ENCODE measurements at places on chromosomes 7 and 10.

DNA sequence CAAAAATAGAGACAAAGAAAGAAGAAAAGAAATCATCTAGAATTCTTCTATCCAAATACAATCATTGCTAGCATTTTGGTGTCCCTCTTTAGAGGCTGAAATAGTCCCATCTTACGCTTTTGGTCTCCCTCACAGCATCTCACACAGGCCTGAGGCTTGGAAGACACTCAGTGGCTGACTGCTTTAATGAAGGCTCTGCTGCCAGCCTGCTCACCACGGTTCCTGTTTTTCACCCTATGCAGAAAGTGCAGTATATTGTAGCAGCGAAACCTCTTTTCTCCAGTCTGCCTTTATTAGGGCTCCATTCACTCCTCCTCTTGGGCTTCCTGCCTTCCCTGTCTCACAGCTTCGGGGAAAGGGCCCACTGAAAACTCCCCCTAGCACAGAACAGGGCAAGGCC lies 102.2 kb downstream of the JCAD start:
- DNase-seq = no peak

DNA sequence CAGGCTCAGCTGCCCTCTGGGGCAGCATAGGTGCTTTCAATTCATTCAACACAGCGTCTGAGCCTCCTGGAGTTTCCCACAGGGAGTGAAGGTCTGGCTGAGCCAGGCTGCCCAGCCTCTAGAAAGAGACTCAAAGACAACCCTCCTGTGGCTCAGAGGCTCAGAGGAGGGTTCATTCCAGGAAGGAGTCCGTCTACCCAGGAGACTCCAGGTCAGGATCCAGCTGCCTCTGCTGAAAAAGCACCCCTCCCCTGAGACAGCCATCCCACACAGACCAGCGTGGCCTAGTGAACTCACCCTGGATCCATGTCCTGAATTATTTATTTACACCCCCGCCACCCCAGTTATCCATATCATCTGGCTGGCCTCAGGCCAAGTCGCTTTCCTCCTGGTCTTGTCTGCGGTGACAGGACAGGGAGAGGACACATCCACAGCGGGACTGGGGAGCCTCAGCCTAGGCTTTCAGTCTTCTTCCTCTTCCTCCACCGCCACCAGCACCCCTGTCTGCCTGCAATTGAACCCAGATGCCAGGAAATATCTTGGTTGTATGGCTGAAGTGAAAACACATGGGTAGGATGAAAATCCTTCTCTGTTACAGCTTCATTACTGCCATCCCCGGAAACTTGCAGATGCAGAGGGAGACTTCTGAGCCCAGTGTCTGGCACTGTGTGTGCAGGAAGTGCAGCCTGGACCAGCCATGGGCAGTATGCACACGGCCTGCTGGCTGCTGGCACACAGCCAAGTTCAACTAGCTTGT lies 44.0 kb upstream of the COL13A1 start:
- DNase-seq = no peak

GRCh38 chr10:49746626-49747302 lies 15.4 kb downstream of the OGDHL start:
- no peak for DNase-seq

- DNase-seq = no peak
Observed at GRCh38 chr10:1539216-1539615, 198.1 kb downstream of the ADARB2 start.

DNA sequence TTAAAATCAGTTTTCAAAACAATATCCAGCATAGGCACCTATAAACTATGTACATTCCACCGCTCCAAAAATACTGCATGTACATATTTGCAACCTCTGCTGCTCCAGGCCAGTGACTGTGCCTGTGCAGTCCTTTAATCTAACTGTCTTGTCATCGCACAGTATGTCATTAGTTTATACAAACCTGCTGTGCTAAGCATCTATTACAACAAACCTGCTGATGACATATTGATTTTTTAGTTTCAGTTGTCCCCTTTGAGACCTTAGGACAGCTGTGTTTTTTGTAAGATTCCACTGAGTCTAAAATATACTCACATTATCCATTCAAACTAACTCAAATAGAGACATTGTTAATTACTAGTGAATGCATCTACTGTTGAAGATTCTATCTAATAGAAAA lies 33.1 kb downstream of the SEMA3C start:
- DNase-seq = no peak

DNA sequence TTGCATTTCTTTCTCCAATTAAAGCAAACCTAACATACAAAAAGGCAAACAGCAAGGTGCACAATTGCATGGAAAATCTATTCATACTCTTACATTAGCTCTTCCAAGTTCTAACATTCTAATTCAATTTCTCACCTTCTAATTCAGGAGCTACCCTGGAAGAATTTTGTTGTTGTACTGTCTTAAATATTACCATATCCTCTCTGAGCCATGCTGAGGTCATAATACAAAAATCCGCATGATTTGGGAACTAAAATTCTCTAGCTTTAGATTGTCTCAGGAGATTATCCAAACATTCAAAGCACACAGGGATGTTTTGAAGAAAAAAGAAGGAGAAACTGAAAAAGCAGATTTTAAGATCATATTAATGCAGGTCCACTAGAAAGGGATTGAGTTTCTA lies 229.9 kb downstream of the KIAA1217 start:
- no peak for DNase-seq

DNA sequence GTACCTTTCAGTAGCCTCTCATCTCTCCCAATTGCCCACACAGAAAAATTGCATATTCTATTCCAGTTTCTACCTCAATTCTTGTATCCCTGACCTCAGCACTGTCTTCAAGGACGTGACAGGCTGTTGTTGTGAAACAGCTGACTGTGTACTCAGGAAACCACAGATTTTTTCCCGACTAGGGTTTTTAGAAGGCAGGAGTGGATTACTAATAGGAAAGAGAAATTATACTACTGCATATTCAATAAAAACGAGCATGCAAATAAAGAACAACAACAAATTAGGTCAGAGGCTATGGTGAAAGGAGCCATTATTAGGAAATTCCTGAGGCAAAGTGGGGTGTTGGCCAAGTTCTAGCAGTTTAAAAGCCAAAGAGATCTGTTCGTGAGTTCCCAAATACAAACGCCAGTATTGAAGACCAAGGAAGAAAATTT lies 93.4 kb downstream of the DOCK4 start:
- DNase-seq = no peak

DNA sequence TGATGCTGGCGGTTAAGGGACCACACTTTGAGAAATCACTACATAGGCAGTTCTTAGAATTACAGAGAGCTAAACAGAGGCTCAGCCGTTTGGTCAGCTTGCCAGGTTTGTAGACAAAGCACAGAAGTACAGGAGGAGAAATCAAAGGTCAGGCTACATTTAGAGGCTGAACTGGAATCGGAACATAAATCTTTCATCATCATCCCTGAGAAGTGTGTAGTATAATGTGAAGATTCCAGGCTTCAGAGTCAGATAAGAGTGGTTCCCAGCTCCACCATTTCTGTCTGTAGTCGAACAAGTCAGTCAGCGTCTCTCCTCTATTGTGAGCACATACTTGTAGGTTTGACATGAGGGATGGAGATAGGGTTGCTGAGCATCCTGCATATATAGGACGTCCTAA lies 18.9 kb downstream of the CDK1 start:
- DNase-seq = no peak

DNA sequence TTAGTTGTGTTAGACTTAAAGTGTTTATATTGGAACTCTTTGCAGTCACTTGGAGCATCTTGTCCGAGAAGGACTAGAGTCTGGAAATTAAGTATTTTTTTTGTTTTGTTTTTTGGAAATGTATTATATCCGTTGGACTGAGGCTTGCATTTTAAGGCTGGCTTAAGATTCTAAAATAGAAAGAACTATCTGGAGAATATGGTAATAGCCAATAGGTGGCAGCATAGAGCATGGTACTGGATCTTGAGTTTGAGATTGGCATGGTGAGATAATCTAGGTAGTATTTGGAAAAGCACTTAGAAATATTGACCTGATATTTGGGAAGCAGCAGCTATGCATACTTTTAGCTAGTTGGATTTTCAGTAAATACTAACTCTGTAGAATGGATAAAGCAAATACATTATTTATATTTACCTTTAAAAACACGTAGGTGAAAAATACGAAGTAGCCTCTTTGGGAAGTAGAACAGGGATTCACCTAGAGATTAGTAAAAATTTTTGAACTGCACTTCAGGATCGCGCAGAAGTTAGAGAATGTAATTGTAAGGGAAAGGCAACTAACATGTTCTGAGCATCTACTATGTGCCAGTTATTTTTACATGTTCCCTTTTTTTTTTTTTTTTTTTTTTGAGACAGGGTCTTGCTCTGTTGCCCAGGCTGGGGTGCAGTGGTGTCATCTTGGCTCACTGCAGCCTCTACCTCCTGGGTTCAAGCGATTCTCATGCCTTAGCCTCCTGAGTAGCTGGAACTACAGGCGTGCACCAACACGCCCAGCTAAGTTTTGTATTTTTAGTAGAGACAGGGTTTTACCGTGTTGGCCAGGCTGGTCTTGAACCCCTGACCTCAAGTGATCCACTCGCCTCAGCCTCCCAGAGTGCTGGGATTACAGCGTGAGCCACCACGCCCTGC lies 78.6 kb downstream of the LCOR start:
- DNase-seq = no peak

DNA sequence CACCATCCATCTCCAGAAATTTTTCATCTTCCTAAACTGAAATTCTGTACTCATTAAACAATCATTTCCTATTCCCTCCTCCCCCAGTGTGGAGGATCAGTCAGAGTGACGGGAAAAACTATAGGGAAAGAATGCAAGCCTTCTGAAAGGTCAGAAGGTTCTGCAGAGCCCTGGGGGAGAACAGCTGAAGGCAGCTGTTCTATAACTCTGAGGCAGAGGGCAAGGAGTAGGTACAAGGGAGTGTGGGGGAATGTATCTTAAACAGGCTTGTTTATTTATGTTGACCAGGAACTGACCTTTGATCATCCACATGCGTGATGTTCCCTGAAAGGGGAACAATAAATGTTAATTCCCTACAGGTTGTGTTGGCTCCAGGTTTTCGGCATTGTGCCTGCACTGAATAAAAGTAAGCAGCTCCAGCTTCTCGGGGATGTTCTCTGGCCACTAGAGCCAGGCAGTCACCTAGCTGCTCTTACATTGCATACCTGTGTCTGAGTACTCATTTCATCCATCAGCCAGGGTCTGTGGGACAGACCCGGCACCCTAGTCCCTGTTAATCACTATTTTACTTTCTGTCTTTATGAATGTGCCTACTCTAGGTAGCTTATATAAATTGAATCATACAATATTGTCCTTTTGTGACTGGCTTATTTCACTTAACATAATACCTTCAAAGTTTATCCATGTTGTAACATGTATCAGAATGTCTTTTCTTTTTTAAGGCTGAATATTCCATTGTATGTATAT lies 5.8 kb downstream of the IFIT1 start:
- DNase-seq = no peak

DNA sequence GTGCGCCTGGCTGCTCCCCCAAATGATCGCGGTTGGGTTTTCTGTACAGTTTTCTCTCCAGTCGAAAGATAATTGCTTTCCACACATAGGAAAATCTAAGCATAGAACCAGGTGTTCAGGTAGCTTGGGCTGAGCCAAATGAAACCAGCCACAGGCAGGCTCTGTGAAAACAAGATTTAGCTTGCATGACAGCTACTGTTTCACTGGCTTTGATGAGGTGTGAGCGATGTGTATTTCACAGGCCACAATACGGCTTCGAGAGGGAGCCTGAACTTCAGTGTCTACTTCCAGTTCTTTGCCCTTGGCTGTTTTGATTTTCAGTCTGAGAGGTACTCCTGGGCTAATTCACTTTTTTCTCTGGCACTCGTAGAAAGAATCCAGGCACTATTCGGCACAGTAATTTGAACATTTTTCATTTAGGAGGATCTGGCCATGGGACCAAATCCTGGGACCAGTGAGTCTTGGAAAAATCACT lies 110.5 kb downstream of the JCAD start:
- DNase-seq = no peak

DNA sequence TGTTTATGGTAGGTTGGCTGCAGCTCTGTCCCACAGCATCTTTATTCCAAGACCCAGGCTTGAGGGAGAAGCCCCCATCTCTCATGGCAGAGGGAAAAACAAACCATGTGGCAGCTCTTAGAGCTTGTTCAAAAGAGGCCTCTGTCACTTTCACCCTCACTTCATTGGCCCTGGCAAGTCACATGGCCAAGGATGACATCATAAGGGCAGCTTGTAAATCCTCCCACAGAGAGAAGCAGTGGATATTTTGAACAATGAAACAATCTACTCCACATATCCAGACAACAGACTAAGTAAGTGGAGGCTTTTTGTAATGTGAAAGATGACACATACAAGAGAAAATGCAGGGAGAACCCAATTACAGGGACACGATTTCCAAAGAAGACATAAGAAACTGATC lies 108.1 kb downstream of the GRID1 start:
- DNase-seq = no peak

- DNase-seq = no peak
Observed at GRCh38 chr10:5581670-5582566, 57.2 kb downstream of the CALML3 start.

DNA sequence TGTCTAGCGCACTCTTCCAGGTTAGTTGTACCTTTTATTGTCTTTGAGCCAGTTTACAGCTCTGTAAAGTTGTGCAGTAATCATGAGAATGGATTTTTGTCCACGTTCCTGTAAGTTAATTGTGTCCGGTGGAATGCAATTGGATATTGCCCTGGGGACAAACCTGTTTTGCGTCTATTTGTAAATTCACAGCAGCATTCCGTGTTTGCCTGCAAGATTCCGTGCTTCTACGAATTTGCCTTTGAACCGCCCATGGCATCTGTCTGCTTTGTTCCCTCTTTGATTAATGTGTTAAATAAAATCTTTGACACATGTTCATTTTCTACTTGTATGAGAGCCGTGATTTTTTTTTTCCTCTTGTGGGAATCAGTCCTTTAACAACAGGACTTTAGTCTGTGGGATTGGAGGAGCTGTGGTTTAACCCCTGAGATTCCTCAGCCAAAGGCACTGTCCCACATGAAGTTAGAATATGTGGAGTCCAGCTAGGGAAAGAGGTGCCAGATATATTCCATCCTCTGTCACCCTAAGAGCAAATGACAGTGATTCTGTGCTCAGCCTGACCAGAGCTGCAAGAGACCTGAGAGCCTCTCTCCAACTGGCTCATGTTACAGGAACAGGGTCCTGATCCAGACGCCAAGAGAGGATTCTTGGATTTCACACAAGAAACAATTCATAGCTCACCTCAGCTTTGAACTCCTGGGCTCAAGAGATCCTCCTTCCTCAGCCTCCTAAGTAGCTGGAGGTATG lies 126.3 kb downstream of the COL26A1 start:
- DNase-seq = no peak

GRCh38 chr7:1926908-1927306 lies 256.8 kb downstream of the ELFN1 start:
- DNase-seq = no peak
